ENCODE measurements at places on chromosomes 2 and 18. TPM values are rescaled to one million over a fixed set of nuclear protein-coding genes. Genes with fewer than 3 reads are reported as not detected.

Gene CYP26B1
- total RNA-seq = 10.3 TPM

Gene OSR1
- 1.1 TPM for total RNA-seq

Gene KCNK3
- total RNA-seq = 0.05 TPM

Gene GPC1
- total RNA-seq = 4.4 TPM

GRCh38 chr2:158487419-158487818, 30.7 kb downstream of the PKP4 start:
- no peak for DNase-seq

Data from thymus (tissue), 14 donors.